ENCODE measurements at places on chromosomes 6 and 20.

- no peak for DNase-seq
These were observed at the start of gene APCDD1L for GRCh38 chr20:58515233-58516212. APCDD1L (minus strand) TSS chr20:58515399; CDS start chr20:58514707, 692 bp downstream.

GRCh38 chr6:108869876-108870275 lies 21.7 kb downstream of the ARMC2 start:
- DNase-seq = no peak

DNA sequence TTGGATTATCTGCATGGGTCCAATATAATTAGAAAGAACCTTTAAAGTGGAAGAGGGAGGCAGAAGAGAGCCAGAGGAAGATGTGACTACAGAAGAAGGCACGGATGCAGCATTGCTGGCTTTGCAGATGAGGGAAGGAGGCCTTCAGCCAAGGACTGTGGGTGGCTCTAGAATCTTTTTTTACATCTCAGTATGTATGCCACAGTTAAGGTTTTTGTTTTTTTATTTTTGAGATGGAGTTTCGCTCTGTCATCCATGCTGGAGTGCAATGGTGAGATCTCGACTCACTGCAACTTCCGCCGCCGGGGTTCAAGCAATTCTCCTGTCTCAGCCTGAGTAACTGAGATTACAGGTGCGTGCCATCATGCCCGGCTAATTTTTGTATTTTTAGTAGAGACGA lies 49.3 kb downstream of the MCM8 start:
- DNase-seq = no peak

DNA sequence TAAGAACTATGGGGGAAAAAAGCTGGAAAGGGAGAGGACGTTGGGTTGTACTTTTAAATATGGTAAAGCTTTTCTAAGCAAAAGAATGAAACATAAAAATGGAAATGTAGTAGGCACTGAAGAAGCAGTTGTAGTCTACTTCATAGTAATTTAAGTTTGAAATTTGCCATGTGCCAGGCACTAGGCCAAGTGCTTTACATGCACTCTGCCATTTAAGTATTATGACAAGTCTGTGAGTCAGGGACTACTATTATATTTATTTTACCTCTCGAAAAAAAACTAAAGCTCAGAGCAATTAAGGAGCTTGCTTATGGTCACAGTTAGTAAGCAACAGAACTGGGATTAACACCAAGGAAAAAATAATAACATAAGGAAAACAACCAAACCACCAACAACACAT lies 257.8 kb downstream of the GMDS start:
- no peak for DNase-seq

DNA sequence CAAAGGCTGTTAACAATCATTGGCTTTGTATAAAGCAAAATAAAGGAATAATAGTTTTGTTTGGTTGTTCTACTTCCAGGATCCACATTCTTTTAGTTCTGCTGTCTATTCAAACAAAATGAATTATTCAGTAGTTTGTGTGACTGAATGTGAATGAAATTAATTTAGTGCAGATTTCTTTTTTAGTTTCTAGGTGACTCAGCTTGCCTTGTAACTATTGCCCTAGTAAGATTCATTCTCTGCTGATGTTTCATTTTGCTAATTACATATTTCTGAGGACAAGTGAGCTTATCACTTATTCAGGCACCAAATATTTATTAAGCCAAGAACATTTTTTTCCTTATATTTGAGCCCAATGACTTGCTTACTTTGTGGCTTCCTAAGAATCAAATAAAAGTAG lies 46.5 kb upstream of the RIPOR2 start:
- no peak for DNase-seq

DNA sequence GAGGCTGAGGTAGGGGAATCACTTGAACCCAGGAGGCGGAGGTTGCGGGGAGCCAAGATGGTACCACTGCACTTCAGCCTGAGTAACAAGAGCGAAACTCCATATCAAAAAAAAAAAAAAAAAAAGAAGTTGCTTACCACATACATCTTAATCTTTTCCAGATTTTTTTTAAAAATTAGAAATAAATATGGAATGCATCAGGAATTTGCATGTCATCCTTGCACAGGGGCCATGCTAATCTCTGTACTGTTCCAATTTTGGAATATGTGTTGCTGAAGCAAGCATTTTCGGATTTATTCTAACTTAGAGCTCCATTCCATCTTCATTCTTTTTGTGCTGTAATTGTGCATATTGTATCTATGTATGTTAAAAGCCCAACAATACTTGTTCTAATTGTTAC lies 62.5 kb downstream of the TRPC4AP start:
- no peak for DNase-seq

Data from NCI-H2171 (cell line).